ENCODE measurements at places on chromosomes 4 and X.

- DNase-seq: no peak
Observed at GRCh38 chr4:5709207-5709575, 832 bp upstream of the EVC2 start.

GRCh38 chr4:21454201-21454600, 494.4 kb downstream of the KCNIP4 start:
- no peak for DNase-seq

GRCh38 chr4:79748835-79749234, 324.2 kb downstream of the ANTXR2 start:
- no peak for DNase-seq

- no peak for DNase-seq
Observed at GRCh38 chr4:72340803-72341431, 228.1 kb downstream of the ADAMTS3 start.

DNA sequence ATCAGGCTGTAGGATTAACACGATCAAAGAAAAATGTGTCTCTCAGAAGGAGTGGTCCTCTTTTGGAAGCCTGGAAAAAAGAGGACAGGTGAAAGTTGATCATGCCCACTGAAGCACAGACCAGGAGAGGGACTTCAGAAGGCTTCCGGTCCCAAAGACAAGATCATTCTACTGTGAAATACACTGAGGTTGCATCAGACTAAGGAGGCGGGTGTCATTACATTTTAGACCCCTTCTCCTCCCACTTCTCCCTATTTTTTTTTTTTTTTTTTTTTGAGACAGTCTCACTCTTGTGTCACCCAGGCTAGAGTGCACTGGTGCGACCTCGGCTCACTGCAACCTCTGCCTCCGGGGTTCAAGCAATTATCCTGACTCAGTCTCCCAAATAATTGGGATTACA, 67.5 kb downstream of the RBM47 start:
- no peak for DNase-seq

DNA sequence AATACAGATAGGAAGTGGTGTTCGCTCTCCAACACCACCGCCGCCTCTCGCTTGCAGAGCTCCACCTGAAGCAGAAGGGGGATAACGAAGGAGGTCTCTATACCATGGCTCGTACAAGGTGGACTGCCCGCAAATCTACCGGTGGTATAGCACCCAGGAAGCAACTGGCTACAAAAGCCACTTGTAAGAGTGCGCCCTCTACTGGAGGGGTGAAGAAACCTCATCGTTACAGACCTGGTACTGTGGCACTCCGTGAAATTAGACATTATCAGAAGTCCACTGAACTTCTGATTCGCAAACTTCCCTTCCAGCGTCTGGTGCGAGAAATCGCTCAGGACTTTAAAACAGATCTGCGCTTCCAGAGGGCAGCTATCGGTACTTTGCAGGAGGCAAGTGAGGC, 5.2 kb upstream of the BMP15 start:
- no peak for DNase-seq

- no peak for DNase-seq
Observed at GRCh38 chr4:1695913-1696312, 11.8 kb upstream of the FAM53A start.

GRCh38 chrX:108558217-108558616, 118.6 kb downstream of the COL4A5 start:
- DNase-seq: no peak

DNA sequence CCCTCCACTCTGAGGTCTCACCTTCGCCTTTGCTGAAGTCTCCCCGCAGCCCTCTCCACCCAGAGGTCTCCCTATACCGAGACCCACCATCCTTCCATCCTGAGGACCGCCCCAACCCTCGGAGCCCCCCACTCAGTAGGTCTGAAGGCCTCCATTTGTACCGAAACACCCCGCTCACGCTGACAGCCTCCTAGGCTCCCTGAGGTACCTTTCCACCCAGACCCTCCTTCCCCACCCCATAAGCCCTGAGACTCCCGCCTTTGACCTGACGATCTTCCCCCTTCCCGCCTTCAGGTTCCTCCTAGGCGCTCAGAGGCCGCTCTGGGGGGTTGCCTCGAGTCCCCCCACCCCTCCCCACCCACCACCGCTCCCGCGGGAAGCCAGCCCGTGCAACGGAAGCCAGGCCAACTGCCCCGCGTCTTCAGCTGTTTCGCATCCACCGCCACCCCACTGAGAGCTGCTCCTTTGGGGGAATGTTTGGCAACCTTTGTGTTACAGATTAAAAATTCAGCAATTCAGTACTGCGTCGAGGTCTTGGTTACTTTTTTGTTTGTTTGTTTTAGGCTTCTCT, 5.0 kb downstream of the SOD3 start:
- no peak for DNase-seq

DNA sequence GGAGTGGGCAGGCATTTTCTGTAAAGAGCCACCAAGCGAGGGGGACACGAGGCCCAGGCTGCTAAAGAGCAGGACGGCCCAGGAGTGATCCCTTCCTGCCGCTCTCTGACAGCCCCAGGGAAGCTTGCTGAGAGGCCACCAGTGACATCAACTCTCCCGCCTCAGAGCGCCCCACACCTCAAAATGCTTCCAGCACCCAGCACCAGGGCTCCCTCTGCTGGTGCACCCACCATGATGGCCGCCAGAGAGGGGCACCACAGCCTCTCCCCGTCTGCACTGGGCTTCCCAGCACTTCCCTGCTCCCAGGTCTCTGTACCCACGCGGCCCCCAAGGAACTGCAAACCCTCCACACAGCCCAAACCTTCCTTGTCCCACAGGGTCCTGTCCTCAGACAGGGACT, 40.4 kb downstream of the GAK start:
- DNase-seq: no peak

DNA sequence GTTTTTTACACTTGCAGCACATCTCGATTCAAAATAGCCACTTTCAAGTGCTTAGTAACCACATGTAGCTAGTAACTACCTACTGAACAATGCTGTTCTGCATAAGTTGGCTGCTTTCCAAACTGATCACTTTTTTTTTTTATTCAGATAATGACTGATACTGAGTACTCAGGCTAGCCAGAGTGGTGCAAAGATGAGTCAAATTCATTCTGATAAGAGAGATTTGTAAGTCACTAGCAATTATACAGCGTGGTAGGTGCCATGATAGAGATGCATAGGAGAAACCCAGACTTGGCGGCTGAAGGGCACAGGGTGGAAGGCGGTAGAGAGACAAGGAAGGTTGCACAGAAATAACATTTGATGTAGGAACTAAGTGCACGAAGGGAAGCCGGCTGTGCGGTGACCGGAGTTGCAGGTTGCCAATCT, 357 bp upstream of the IGBP1 start:
- DNase-seq: no peak

- no peak for DNase-seq
Observed at GRCh38 chrX:13177921-13178566, 133.6 kb upstream of the FAM9C start.

GRCh38 chr4:97252615-97253154, 890.6 kb downstream of the STPG2 start:
- DNase-seq: no peak

GRCh38 chrX:104318330-104319009, 63.7 kb upstream of the ESX1 start:
- no peak for DNase-seq

GRCh38 chrX:153723351-153724251, 586 bp downstream of the BCAP31 start:
- no peak for DNase-seq

DNA sequence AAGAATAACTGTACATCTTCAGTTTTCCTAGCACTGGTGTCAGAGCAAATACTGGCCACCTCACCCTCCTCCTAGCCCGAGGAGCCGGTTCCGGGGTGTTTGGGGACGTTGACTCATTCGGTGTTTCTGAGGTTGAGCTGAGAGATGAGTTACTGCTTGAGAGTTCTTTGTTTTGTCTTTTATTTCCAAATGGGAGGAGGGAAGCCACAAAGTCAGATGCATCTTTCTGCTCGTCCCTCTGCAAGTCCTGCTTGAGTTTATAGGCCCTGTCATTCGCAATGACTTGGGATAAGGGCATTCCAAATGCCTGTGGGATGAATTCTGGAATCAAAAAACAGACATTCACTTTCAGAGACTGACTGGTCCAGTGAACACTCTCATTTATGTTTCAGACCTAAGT, 77.5 kb downstream of the HCCS start:
- DNase-seq: no peak

- DNase-seq: no peak
Observed at GRCh38 chr4:64326507-64326906, 82.7 kb downstream of the TECRL start.

DNA sequence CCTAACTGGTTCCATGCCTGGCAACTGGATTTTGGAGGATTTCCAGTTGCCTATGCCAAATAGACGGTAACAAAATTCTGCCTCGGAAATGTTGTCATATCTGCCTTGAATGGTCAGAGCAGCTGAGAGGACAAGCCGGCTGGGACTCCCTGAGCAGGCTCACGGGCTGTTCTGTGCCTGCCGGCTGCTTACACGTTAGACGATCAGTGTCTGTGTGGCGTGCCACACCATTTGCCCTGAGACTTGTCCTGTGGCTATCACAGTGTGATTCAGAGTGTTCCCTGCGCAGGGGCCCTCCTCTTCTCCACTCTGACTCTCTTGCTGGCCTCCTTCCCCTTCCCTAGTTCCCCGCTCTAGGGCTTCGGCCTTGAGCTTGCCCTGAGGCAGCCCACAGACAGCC, 42.4 kb downstream of the RAI2 start:
- DNase-seq: no peak

GRCh38 chr4:152289941-152290340, 246.0 kb downstream of the FBXW7 start:
- DNase-seq: no peak

DNA sequence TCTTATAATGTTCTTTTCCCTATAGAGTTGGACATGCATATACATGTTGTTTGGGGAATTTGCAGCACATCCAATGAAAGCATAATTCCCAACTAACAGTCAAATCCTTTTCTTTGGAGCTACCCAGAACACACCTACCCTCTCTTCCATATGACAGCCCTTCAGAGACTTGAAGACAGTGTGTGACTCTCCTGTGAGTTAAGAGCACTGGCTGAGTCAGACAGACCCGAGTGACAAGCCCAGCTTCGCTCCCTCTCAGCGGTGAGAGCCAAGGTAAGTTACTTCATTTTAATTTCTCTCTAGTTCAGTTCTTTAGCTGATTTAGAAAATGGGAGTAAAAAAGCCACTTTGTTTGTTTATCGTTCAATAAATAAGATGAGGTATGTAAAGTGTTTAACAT, 86.3 kb downstream of the RTL9 start:
- no peak for DNase-seq

GRCh38 chr4:181138116-181138515, 1105.1 kb upstream of the TENM3 start:
- no peak for DNase-seq

GRCh38 chrX:118499295-118499694, 3.7 kb downstream of the DOCK11 start:
- DNase-seq: no peak

DNA sequence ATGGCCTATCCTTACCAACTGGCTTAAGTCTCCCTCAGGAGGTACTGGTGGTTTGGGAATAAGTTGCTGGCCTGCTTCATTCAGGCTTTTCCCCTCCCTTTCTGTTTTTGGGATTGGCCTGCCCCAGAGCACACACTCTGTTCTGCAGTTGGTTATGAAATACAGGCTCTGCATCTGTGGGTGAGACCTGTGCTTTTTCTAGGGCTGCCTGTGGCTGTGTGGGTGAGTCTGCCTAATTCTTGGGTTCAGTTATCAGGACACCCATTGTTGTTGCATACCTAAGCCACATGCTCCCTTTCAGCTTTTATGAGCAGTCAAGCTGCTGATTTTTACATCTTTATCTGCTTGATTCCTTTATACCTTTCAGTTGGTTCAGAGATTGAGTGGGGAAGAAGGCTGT, 19.0 kb upstream of the CWH43 start:
- DNase-seq: no peak
